ENCODE measurements at places on chromosomes 13 and 19.

DNA sequence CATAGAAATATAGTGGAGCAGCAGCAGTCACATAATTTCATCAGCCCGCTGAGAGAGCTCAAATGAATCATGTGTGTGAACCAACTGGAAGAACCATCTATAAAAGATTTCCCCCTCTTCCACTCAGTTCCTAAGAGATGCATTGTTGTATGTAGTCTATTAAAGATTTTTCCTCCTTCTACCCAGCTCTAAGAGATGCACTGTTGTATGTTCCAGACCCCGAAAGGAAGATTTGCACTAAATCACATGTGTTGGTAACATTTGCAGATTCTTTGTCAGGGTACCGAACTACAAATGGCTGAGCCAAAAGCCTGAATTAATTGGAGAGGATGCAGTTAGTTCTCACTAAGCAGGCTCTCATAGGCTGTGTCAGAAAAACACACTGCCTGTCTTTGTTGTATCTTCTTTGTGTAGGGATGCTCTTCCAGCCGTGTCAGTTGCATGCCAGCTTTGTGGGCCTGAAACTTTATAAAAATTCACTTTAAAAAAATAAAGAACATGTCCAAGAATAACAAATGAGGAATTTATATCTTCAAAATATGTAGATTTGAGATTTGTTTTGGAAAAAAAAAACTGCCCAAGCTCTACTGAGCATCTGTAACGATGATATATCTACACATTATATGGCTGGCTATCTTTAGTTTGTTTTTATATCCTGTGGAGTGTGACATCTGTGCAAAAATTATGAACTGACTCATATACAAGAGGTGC, 223.1 kb downstream of the MZT1 start:
- DNase-seq: no peak

DNA sequence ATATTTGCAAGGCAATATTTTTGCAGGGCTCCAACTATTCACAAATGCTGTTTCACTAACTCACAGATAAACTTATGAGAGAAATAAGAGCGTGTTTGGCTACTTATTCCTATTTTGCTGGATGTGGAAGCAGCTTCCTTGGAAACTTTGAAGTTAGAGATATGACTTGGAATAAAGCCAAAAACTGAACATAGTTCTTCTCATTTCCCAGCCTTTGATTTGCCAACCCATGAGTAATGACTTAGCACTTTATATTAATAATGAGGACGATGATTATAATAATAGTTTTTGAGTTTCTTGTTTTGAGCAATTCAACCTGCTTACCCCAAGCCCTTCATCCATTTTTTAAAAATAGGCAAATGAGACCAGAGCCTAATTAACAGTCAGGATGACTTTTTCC, 47.7 kb downstream of the SLC10A2 start:
- no peak for DNase-seq

GRCh38 chr13:109817591-109818535, 31.5 kb upstream of the IRS2 start:
- DNase-seq: no peak

DNA sequence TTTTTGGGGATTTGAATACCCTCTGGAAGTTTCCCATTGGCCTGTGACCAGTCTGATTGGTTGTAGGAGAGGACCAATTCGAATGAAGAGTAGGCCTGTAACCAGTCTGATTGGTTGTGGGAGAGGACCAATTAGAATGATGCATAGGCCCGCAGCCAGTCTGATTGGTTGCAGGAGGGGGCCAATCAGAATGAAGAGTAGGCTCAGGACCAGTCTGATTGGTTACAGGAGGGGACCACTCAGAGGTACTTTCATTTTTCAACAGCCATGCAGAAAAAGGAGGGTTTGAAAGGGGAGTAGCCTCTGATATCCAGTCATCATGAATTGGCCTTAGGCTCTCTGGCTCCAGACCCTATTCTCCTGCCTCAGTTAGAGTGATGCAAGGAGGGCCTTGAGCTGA, 30.4 kb upstream of the SLC1A5 start:
- peak; percentile 3 for DNase-seq

DNA sequence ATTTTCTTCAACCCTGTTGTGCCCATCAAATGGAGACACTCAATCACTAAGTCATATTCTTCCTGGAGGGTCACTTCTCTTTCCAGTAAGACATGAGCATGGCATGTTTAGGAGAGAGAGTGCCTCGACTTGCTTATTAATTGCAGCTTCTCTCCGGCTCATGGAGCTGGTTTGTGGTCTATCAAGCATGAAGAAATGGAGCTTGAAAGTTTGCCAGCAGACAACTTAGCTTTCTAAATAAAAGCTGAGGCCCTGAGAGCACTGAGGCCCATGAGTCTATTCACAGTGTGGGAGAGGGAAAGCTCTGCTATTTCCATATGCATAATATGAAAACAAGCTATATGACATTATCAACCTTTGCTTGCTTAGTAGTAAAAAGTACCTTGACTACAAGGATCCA, 378.5 kb downstream of the FGF9 start:
- DNase-seq: no peak
